ENCODE measurements at places on chromosomes 12 and 14.

- no peak for DNase-seq
Measured at GRCh38 chr14:53011053-53011462, 60.2 kb upstream of the FERMT2 start.

- DNase-seq: peak; percentile 6
Measured at GRCh38 chr12:19482551-19483109, 43.3 kb downstream of the AEBP2 start.

GRCh38 chr12:125143491-125143890, 78.3 kb downstream of the AACS start:
- DNase-seq: no peak

GRCh38 chr14:59633486-59633885, 56.9 kb upstream of the CCDC175 start:
- DNase-seq: no peak

- DNase-seq: no peak
Measured at GRCh38 chr12:42208574-42208973, 29.5 kb downstream of the YAF2 start.

GRCh38 chr12:121649322-121649721, 20.1 kb downstream of the MORN3 start:
- no peak for DNase-seq

- no peak for DNase-seq
Measured at GRCh38 chr12:78928200-78929074, 63.9 kb downstream of the SYT1 start.

DNA sequence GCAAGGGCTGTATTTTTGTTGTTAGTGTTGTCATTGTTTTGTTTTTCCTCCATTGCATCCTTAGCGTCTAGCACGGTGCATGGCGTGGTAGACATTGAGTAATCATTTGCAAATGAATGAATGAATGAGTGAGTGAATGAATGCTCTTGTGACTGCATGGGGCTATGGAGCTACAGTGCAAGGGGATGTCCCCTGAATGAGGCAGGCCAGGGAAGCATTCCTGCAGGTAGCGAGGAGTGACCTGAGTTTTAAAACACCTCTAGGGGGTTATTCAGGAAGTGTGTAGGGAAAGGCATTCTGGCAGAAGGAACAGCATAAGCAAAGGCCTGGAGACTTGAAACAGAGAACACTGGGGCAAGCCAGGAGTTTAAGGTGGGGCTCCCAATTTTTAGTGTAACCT, 16.9 kb downstream of the MYL2 start:
- DNase-seq: no peak

- no peak for DNase-seq
Measured at GRCh38 chr14:83260751-83261150, 1727.1 kb upstream of the SEL1L start.

GRCh38 chr14:33836900-33837577, 113.8 kb downstream of the EGLN3 start:
- no peak for DNase-seq

- DNase-seq: no peak
Measured at GRCh38 chr12:116465856-116466255, 93.3 kb upstream of the MAP1LC3B2 start.

- no peak for DNase-seq
Measured at GRCh38 chr12:8916154-8916553, 1.8 kb downstream of the PHC1 start.

DNA sequence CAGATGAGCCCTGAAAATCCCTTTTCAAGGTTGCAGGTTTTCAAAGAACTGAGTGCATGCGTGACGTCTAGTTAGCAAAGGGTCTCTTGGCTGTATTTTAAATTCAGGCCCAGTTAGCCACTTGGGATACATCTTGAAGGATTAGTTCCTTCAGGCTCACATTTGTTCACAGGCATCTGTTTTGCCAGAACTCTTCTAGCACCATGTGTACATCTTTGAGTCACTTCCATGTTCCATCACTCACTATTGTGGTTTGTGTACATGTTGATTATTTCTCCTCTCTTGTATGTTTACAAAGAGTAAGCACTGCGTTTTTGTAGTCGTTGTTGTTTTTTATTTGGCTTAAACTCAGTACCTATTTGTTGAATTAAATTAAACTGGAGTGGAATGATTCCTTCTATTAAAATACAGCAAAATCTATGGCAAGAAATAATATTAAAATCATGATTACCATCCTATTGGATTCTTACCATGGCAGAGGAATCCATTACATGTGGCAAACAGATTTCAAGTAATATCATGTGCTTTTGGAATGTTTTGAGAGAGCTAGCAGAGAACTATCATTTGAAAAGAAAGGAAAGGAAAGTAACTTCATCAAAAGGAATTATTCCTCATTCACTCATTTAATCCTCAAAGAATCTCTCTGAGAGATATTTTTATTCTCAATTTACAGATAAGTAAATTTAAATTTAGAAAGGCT, 438.9 kb upstream of the FAR2 start:
- no peak for DNase-seq

- no peak for DNase-seq
Measured at GRCh38 chr14:101506211-101506925, 54.9 kb upstream of the DIO3 start.

GRCh38 chr14:63940387-63940786, 87.6 kb downstream of the SYNE2 start:
- no peak for DNase-seq

- no peak for DNase-seq
Measured at GRCh38 chr12:27237790-27238771, 6.0 kb upstream of the STK38L start.

DNA sequence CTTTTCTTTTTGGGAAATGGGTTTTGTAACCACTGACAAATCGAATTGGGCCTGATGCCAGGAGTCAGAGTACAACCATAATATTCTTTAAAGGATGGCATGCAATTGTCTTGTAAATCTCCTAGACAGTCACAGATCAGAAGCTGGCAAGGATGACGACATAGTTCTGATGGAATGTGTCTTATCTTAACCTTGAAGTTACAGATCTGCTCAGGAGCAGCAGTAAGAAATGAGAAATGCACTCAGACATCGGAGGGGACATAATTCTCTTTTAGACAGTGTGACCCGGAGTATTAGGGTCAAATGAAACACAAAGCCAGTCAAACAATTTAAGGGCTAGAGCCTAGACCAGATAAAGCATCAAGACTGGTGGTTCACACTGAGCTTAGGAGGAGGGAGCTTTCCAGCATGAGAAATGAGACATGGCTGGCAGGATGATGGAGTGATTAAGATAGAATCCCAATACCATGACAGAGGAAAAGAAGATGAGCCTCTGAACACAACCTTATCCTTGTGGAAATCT, 17.5 kb downstream of the CBX5 start:
- DNase-seq: no peak

GRCh38 chr12:4112290-4112689, 161.3 kb upstream of the CCND2 start:
- no peak for DNase-seq

- DNase-seq: no peak
Measured at GRCh38 chr12:67701121-67701520, 52.6 kb downstream of the DYRK2 start.

DNA sequence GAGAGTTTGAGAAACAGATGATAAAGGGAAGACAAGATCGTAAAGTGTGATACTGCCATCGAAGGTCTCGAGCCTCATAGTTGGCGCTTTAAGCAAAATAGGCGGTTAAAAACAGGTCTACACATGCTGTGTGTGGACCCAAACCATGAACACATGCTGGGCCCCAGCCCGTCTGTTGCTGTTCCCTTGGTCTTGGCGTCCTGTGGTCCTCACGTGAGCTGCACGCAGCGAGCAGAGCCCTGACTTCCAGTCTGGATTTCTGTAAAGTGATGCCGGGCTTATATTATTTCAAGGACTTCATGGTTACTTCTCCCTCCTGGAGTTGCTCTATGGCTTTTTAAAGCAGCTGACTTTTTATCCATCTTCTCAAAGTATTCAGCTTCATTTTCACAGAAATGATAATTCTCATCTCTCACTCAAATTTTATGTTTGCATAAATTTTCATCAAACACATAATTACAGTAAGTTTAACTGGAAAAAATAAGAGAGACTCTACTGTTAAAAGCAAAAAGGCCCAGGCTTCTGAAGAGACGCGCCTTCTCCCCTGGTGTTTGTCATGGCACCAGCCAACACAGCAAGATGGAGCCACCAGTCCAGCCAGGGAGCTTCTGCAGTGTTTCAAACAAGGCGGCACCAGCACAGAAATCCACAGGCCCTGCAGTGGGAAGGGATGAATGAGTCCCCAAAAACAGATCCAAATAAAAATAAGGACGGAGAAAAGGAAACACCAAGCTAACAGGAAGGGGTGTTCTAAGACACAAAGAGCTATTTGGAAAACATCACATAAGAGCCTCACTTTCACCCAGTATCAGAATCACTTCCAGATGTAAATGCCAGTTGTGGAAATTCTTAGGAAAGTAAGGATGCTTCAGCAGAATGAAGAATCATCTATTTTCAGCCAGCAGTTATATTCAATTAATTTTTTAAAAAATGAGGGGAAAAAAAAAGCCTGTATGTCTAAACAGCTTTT, 24.9 kb downstream of the SFSWAP start:
- DNase-seq: no peak

- DNase-seq: no peak
Measured at GRCh38 chr12:120702637-120703036, 7.6 kb upstream of the UNC119B start.

GRCh38 chr14:94770251-94770749, 387 bp upstream of the GSC start:
- DNase-seq: no peak

DNA sequence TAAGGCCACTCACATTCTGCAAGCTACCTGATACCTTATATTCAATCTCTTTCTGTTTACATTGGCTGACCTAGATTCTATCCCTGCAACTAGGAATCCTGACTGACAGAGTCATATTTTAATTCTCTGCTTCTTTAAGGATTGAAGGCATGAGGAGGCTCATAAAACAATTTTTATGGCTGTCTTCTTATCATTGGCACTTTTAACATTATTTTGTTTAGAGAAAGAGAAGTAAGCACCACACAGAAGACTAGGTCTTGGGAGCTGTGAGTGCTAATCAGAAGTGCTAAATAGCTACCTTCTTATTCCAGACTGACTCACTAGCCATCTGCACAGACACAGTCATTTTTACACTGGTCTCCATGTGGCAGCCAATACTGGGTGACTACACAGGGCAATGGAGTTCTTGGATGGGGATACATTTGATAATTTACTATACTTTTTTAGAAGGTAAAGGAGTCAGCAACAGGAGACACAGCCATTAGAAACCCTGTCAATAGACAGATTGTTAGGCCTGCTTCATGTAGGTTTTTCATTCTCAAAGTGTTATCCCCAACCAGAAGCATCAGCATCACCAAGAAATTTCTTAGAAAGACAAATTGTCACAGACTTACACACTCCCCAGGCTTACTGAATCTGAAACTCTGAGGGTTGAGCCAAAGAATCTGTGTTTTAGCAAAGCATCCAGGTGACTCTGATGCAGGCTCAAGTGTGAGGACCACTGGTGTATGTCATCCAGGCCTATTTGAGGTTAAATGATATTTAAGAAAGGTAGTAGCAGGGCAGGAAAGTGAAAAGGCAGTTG, 214.1 kb downstream of the DUSP6 start:
- no peak for DNase-seq

GRCh38 chr14:91896419-91896818, 29.1 kb upstream of the TC2N start:
- no peak for DNase-seq

DNA sequence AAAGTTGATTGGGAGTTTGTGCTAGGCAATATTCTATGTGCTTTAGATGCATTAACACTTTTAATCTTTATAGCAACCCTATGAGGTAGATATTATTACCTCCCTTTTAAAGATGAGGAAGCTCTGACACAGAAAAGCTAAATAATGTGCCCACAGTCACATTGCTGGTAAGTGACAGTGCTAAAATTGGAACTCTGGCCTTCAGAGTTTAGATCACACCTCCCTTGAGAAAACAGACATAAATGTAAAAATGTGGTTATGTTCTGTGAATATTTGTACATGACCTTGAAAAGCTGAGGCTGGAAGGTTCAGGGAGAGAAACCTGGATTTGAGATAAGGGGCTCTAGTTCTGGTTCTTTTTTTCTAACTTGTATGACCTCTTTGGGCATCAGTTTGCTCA, 1.9 kb downstream of the ABHD4 start:
- DNase-seq: no peak

- DNase-seq: no peak
Measured at GRCh38 chr12:116294454-116295165, 17.1 kb upstream of the MED13L start.

DNA sequence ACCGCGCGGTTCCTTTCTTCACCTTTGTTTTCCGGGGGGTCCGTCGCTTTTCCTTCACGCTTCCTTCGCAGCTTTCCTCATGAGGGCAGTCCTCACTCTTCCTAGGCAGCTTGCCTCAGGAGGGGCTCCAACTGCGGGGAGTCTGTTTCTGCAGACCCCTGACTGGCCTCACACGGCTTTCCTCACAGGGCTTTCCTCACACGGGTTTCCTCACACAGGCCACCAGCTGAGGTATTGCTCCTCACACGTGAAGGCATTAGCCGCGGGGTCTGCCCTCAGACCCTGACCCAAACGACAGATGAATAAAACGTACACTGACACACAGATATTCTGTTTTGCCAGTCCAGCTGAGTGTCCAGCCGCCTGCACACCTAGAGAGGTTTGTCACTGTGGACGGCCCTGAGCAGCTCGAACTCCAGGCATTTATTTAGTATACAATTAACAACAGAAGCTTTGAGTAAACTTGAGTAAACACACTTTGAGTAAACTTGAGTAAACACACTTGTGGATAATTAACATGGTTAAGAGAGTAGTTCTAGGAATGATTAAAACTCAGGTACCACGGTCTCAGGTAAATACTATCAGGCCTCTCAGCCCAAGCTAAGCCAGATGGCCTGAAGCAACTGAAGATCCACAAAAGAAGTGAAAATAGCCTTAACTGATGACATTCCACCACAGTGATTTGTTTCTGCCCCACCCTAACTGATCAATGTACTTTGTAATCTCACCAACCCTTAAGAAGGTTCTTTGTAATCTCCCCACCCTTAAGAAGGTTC, 16.1 kb upstream of the LYZ start:
- no peak for DNase-seq

DNA sequence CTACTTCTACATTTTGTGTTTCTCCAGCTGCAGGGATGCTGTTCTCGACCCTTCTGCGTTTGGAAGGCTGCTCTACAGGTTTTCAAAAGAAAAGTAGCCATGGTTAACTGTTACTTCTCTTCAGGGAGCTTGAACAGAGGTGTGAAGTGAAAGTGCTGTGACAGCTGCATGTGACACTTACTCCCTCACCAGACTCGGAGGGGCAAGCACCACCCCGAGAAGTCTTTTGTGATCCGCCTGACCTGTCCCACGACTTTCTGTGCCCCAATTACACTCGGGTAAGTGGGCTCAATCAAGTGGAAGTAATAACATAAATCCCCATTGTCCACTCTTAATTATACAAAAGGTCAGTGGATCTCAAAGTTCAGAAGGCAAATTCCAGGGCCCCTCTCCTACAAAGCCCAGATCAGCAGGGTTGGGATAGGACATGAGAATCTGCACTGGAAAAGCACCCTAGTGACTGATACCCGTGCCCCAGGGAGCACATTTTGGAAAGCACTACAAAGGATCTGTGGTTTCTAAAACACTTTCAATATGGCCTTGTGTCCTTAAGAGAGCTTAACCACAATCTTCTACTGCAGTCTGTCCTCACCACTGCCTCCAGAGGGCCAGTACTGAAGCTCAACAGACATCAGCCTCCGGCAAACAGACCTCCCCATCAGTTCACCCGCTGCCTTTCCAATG, 11.5 kb downstream of the FICD start:
- DNase-seq: no peak

Data from stimulated activated CD8-positive, alpha-beta memory T cell treated with anti-CD3 and anti-CD28 coated beads, Interleukin-7, amount 100 ng/mL, for 1 hour (primary cell).